ENCODE measurements at places on chromosomes 1 and 21. TPM values are rescaled to one million over a fixed set of nuclear protein-coding genes. Genes with fewer than 3 reads are reported as not detected.

The AQP10 gene
- not detected for total RNA-seq

GRCh38 chr1:209155546-209155945 is 428.0 kb upstream of the CAMK1G start:
- DNase-seq: no peak

GRCh38 chr1:185957441-185958363 is 223.5 kb downstream of the HMCN1 start:
- no peak for DNase-seq

GRCh38 chr1:81463936-81464837 is 336.5 kb upstream of the ADGRL2 start:
- DNase-seq: no peak

DNA sequence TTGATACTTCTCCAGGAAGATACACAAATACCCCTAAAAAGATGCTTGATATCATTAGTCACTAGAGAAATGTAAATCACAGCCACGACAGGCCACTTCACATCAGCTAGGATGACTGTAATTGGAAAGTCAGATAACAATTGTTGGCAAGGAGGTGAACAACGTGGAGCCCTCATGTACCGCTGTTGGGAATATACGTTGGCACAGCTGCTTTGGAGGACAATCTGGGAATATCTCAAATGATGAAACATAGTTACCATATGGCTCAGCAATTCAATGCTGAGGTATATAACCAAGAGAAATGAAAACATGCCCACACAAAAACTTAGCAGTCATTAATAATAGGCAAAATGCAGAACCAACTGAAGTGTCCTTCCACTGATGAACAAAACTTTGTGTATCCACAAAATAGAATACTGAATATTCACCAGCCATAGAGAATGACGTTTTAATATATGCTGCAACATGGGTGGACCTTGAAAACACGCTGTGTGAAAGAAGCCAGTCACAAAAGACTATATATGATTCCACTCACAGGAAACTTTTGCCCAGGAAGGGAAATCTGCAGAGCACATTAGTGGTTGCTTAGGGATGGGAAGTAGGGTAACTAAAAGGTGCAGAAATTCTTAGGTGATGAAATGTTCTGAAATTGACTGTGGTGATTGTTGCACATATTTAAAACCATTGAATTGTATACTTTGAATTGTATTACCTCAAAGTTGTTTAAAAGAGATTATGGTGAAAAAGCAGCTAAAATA is 95.4 kb downstream of the AHCTF1 start:
- no peak for DNase-seq

- no peak for DNase-seq
These were observed 26.3 kb upstream of the RGS18 start for GRCh38 chr1:192131914-192132313.

DNA sequence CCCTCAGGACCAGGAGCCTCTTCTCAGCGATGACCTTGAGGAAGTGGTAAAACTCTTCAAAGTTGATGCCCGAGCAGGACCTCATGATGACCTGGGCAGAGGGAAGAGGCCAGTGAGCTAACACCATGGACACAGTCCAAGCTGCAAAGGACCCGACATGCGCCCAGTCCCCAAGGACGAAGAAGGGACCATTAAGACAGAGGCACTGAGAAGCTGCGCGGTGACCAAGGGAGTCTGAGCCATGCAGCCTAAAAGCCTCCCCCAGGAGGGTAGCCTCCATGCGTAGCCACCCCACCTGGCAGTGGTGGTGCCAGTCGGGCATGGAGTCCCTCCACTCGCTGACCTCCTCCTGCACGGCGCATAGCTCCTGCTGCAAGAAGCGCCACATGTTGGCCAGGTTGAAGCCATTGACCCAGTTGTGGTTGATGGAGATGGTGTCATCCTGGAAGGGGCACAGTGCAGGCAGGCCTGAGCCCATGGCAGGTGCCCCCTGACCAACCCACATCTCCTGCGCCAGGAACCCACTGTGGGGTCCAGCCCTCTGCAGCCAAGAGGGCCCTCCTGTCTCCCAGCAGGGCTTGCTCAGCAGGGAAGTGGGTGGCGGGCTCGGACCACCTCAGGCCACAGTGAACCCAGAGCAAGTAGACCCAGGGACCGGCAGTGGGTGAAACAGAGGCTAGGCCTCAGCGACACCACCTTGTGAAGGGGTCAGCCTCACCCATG is 2.4 kb downstream of the JMJD4 start:
- no peak for DNase-seq
